Thymus (tissue), 14 donors: ENCODE measurements at places on chromosomes 5 and 9. TPM values are rescaled to one million over a fixed set of nuclear protein-coding genes. Genes with fewer than 3 reads are reported as not detected.

OLFML2A gene
- total RNA-seq, result 2.9 TPM

MELK gene
- total RNA-seq, result 26.5 TPM

PCDHB16 gene
- 0.14 TPM for total RNA-seq

SLC4A9 gene
- not detected for total RNA-seq

MEIKIN gene
- 0.14 TPM for total RNA-seq

CFAP157 gene
- total RNA-seq, result 0.05 TPM

TMED7 gene
- 33.0 TPM for total RNA-seq
